ENCODE measurements at places on chromosomes 11 and 22. TPM values are rescaled to one million over a fixed set of nuclear protein-coding genes. Genes with fewer than 3 reads are reported as not detected.

- no peak for DNase-seq
Observed at GRCh38 chr11:32353884-32354283, 81.5 kb downstream of the WT1 start.

- no peak for DNase-seq
Observed at GRCh38 chr11:110077346-110077745, 15.8 kb upstream of the ZC3H12C start.

Gene P2RX6
- total RNA-seq: 51.2 TPM

Gene OR6A2
- not detected for total RNA-seq

- DNase-seq: no peak
Observed at GRCh38 chr11:10692531-10693115, 932 bp downstream of the IRAG1 start.

- DNase-seq: no peak
Observed at GRCh38 chr11:119550053-119550752, 127.2 kb upstream of the THY1 start.

DNA sequence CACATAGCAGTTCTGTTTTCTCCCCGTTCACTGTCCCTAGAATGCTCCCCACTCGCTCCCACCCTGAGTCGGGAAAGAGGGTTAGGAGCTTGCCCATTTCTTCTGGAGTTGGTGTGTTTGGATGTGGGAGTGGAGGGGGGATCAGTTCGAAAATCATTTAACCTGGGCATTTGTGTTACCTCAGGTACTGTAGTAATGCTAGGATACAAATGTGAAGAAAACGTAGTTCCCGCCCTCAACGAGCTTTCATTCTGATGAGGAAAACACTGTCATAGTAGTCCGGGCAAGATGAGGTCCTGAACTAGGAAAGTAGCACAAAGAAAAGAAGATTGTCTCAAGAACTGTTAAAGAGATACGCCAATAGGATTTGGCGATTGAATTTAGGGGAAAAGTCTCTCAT, 539 bp downstream of the SDHD start:
- DNase-seq: peak; percentile 5

DNA sequence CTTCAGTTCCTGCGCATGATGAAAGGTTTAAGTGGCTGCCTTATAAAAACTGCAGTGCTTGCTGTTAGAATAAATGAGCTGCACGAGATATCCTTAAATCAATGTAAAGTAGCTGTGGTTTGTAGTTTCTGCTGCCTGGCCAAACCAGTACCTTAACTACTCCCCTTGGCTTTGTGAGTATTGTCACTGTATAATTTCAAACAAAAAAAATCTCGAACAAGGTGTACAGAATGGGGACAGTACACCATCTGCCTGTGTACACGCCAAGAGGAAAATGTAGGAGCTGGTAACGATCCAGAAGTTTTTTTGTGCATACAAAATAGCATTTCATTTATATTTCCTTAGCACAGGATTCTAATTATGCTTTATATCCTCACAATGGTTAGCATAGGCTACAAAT, 20.6 kb upstream of the NDUFC2 start:
- no peak for DNase-seq

DNA sequence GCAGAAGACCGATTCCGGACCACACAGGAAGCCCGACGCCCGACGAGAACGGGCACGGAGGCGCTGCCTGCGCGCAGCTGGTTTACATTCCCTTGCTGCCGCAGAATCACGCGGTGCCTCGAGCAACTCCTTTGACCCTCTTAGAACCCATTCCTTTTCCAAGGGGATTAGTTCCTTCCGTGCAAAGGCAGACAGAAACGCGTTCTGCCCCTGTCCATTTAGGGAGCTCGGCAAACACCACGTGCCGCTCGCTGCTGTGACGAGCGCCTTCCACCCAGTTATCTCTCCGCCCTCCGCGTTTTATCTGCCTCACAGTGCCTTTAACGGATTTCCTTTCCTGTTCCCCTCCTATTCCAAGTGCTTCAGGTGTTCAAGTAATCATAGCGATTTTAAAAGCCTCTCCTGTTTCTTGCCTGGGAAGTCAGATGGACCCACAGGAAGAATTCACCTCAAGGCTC, 24.1 kb upstream of the MICAL3 start:
- no peak for DNase-seq

Gene GRM5
- not detected for total RNA-seq

- no peak for DNase-seq
Observed at GRCh38 chr11:86208572-86208971, 36.0 kb upstream of the EED start.

DNA sequence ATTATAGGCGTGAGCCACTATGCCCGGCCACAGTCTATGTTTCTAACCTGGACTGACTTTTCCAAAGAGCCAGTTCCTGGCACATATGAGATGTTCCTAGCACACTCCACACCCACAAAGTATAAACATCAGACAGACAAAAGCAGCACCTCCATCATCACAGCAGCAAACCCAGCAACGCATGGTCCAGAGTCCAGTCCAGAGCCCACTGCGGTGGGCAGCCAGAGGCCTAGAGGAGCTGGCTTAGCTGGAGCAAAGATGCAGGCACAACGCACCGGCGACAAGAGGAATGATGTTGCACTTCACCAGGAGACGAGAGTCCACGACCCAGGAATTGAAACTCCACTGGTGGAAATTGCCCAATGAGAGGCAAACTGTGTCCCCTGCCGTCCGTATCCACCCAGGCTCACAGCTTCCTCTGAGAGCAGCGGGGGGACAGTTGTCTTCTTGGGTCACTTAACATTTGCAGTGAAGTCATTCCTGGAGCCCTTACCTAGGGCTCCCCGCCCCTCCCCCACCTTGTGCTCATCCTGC, 36.6 kb downstream of the RPS6KA4 start:
- DNase-seq: no peak

Gene KDELR3
- 40.0 TPM for total RNA-seq

- no peak for DNase-seq
Observed at GRCh38 chr11:116199182-116199581, 573.6 kb downstream of the BUD13 start.

Gene DSCAML1
- not detected for total RNA-seq

DNA sequence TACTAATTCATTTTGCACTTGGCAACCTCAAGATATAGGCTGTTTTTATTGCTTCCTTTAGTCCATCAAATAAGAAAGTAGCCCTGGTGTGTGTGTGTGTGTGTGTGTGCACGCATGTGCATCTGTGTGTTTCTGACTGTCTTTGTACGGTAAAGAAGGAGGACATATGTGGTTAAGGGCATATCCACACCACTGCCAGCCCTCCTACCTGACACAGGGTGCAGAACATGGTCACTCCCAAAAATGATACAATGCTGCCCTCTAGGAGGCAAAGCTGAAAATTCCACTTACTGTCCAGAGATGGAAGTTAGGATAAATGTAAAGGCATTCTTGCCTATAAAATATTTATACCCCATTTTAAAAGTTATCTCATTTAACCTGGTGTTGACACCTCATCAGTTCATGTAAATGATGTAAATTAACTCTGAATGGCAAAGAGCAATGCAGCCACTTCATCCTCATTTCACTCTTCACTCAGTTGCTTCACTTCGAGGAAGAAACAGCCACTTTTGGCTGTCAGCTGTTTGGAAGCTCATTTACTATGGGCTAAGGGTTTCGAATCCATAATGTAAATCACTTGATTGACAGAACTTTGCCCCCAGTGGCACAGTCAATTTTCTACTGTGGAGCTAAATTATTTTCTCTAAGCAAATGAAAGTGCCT, 83.1 kb upstream of the MTNR1B start:
- peak; percentile 38 for DNase-seq

Gene C22orf31
- total RNA-seq: not detected

- DNase-seq: no peak
Observed at GRCh38 chr11:88188932-88189253, 13.7 kb upstream of the RAB38 start.

- DNase-seq: no peak
Observed at GRCh38 chr11:36877149-36877548, 279.1 kb upstream of the RAG2 start.

DNA sequence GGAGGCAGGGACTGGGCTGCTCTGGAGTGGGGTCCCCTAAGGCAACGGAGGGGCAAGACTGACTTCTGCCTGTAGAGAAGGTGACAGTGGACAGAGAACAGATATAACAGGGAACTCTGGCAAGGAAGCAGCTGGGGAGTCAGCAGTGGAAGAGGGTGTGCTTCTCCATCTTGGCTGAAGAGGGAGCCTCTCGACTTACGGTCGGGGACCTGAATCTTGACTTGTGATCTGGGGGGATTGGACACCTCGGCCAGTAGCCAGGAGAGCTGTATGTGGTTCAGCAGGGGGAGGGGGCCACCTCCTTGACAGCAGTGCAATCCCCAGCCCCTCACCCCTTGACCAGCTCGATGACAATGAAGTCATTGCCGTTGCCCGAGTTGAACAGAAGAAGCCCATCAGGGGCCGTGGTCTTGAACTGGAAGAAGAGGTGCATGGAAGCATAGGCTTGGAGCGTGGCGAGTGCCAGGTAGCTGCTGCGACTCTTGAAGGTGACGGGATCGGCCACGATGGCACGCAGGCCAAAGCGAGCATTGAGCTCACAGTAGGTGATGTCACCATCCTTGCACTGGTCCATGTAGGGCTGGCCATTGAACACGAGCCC, 60.0 kb downstream of the SLC22A12 start:
- DNase-seq: no peak

GRCh38 chr11:65491614-65492386, 7.0 kb upstream of the MALAT1 start:
- peak; percentile 93 for DNase-seq

GRCh38 chr11:26021017-26021416, 310.9 kb upstream of the ANO3 start:
- DNase-seq: no peak

GRCh38 chr11:122362381-122362780, 246.4 kb upstream of the BLID start:
- no peak for DNase-seq

Gene PLAAT2
- not detected for total RNA-seq

DNA sequence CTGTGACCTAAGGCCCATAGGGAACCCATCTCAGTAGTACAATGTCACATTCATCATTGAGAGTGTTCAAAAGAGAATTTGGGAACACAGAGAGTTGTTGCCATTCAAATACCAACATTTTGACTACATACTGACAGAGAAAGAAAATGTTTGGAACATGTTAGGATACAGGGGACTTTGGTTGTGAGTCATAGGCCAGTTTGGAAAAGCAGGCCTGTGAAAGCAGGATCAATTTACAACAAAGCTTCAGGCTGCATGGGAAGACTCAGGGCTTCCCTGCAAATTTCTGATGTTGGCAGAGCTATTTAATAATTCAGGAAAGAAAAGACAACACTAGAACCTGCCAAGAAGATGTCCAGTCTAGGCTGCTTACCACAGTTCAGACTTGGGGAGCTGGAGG, 374 bp downstream of the NLRP10 start:
- peak; percentile 79 for DNase-seq

DNA sequence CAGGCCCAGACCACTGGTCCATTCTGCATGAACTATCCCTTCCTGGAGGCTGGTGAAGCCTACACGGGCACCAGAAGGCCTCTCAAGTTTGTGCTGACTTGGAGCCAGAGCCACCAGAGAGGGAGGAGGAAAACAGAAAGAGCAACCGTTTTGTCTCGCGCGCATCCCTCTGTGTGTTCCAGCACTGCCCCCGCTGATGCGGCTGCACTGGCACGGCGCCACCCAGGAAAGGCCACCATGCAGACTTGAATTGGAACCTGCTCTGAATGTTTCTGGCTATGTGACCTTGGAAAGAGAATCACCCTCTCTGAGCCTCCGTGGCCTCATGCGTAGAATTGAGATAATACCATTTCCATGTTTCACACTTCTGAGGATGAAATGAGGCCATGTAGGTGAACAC, 7.4 kb upstream of the ACRV1 start:
- DNase-seq: no peak

Gene CARD18
- total RNA-seq: not detected

- no peak for DNase-seq
Observed at GRCh38 chr11:12089473-12089872, 20.9 kb upstream of the MICAL2 start.

GRCh38 chr22:39349506-39349966, 255 bp upstream of the SYNGR1 start:
- no peak for DNase-seq

DNA sequence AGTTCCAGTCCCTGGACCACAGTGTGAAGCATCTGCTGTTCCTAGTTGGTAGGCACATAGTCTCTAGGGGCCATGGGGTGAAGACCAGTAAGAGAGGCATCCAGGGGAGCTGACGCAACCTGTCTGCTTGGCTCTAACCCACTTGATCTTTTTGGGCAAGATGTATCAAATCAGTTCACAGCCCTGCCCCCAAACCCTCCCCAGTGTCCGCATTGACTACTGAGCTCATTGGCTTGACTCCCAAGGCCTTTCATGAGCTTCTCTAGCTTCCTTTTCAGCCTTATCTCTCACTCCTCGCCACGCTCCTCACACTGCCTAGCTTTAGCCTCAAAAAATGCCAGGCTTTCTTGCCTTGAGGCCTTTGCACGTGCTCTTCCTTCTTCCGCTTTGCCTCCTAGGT, 29.7 kb upstream of the ABCC8 start:
- DNase-seq: no peak

Gene GANAB
- total RNA-seq: 267 TPM

Gene SMIM35
- total RNA-seq: not detected

Gene KCNJ11
- 0.11 TPM for total RNA-seq

Gene HBD
- not detected for total RNA-seq

GRCh38 chr11:63737718-63738117, 30.9 kb downstream of the ZFTA start:
- no peak for DNase-seq

Gene DDTL
- not detected for total RNA-seq

Gene TRIM51G
- total RNA-seq: not detected

- no peak for DNase-seq
Observed at GRCh38 chr22:48520207-48520606, 1307.5 kb downstream of the BRD1 start.

Gene EI24
- 100 TPM for total RNA-seq

Gene CCDC116
- total RNA-seq: 0.26 TPM

Gene MUC5B
- total RNA-seq: not detected

- peak; percentile 66 for DNase-seq
Observed at GRCh38 chr22:25942115-25942855, 200.3 kb downstream of the MYO18B start.

Data from LHCN-M2 (cell line).